ENCODE measurements at places on chromosomes 6 and 20.

DNA sequence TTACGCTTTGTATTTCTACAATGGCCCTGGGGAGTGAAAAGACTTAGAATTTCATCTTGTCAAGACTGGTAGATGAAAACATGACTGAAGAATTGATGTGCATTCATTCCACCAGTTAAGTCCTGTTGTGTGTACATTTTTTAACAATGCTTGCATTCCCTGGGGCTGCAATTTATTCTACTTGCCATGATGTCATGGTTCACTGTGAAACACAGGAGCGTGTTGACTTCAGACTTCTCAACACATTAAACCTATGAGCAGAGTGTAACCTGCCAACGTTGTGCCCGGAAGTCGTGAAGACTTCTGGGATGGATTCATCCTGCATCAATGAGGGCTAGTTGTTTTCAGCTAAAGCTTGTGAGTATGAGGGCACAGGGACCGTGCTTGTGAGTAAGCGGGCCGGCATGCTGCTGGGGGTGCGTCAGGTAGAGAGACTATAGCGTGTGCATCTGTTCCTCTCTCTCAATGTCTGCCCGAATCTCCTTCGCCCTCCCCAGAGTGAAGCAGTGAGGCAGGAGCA, 26.3 kb upstream of the RIMS4 start:
- DNase-seq = no peak

DNA sequence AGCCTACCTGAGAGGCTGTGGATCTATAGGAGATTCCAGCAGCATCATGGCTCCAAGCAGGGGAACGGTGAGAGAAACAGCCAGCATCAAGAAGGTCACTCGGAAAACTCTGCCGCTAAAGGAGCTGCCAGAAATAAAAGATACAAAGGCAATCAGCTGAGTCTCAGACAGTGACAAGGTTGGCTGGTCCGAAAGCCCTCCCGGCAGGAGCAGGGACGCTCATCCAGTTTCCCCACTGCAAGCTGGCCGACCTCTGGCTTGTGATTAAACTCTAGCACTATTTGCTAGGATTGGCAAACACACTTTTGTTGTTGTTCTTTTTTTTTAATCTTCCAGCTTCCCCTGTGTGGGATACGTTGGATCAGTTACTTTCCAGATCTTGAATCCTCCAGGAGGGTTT, 8.7 kb downstream of the APMAP start:
- DNase-seq = no peak

- DNase-seq = no peak
These were observed 42.0 kb upstream of the LY86 start for GRCh38 chr6:6546318-6547109.

GRCh38 chr6:53974941-53975340, 136.3 kb upstream of the MLIP start:
- DNase-seq = no peak

DNA sequence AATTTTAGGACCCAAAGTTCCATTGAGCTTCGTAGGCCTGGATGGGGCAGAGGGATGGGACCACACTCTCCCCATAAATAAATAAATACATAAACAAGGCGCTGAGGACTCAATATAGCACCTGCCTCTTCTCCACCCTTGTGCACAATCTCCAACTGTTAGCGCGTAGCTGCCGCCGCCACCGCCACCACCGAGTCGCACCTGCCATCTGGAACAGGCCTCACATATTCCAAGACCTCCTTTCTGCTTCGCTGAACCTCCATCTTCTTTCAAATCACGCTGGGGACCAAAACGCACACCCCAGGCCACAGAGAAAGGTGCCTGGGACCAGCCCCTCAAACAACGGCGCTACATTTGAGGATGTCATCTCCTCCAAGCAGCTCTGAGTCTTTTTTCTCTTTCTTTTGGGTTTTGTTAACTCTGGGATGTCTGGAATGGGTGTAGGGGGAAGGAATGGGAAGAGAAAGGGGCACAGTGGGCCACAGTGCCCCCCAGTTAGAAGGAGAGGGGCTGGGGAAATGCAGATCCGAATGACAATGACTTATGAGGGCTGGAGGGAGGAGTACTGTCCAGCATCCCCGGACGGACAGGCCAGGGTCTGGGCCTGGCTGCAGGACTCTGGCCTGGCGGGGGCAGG, 49.7 kb downstream of the NOL4L start:
- DNase-seq = no peak

GRCh38 chr20:32743237-32744112, at the start of gene COMMD7:
TSS of gene COMMD7 (minus strand) at chr20:32743467. CDS start at chr20:32743391, 76 bp downstream.
- peak; percentile 53 for DNase-seq

DNA sequence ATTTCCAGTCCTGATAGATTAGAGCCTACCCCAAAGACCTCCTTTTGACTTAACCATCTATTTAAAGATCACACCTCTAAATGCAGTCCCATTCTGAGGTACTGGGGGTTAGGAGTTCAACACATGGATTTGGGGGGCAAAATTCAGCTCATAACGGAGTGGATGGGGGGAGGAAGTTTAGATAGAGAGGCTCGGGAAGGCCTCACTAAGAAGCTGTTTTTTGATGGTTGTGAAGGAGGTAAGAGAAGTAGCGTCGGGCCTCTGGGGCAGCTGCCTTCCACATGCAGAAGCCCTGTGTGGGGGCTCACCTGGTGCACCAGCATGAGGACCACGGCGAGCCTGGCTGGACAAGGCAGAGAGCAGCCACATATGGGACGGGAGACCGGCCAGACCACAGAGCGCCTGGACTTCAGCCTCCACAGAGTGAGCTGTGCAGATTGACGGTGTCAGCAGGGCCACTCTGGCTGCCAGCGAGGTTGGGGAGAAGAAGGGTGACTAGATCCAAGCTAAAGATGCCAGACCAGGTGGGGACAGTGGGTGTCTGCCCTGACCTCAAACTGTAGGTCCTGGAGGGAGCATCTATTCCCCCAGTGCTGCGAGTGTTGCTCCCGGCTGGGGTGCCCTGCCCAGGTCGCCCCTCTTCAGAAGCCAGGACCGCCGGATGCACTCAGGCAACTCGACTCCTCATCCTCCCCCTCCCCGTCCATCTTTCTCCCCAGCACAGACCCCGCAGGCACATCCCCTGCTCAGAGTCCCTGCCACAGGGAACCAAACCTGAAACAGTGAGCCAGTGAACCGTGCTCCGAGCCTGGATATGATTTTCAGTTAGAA, 5.1 kb upstream of the SYNJ2 start:
- DNase-seq = no peak

DNA sequence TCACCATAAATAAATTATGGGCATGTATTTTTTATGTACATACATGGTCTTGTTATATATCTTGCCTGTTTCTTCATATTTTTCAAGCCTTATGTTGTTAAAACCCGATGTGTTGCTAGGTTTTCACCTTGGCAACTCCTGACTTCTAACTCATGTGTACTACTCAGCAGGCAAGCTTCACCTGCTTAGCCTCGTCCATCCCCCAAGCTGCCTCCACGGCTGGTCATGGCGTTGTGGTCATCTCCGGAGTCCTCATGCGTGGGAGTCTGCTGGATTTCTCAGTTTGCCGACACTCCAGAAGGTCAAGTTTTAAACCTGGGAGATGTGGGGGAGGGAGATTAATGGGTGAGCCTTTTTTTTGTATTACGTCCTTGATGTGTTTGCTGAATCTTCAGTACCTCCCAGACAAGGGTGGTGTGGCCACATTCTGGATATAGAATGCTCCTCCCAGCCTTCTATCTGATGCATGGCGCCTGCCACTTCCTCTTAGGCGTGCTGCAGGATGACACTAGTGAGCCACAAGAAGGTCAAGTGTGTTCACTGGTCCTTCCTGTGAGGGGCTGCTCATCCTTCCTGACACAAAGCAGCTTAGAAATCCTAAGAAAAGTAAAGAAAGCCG, 26.6 kb upstream of the EDN3 start:
- DNase-seq = no peak

DNA sequence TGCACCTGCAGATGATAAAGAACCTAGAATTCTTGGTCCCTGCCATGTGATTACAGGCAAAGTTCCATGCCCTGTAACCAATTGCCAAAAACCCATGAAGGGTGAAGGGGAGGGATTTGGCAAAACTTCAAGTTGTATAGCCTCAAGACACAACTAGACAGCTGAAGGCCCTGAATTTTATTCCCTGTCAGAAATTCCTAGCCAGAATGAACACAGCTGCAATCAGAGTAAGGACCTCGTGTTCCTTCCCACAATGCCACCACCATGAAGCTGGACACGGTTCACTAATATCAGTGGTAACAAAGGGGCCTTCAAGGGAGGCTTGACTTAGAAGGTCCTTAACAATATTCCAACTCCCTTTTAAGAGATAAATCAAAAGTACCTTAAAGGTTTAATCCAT, 22.5 kb upstream of the IRAK1BP1 start:
- no peak for DNase-seq

DNA sequence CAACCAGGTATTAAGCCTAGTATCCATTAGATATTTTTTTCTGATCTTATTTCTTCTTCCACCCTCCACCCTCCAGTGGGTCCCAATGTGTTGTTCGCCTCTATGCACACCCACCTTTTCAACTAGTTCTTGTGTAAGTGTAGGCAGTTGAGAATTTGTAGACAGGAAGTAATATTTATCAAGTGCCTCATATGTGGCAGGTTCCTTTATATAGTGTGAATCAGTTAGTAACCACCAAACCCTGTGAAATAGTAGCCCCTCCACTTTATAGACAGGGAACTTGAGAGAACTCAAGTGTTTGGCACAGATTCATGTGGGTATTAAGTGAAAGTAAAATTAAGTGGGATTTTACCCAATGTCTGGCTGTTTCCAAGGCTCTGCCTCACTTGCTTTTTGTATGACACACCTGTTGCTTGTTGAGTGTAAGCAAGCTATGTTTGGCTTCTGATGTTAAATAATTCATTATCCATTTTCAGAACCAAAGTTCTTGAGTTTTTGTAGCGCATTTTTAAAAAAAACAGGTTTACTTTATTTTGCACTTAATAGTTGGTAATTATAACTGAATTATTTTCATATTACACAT, 24.8 kb downstream of the AFDN start:
- DNase-seq = no peak

All from fibroblast of skin of abdomen (primary cell).